ENCODE measurements at places on chromosomes 16 and 17.
A peak's percentile ranks its signal among the peaks of the same experiment; 100 is the strongest.

GRCh38 chr17:2593821-2594721 is 617 bp downstream of the PAFAH1B1 start:
- DNase-seq, result peak; percentile 17

DNA sequence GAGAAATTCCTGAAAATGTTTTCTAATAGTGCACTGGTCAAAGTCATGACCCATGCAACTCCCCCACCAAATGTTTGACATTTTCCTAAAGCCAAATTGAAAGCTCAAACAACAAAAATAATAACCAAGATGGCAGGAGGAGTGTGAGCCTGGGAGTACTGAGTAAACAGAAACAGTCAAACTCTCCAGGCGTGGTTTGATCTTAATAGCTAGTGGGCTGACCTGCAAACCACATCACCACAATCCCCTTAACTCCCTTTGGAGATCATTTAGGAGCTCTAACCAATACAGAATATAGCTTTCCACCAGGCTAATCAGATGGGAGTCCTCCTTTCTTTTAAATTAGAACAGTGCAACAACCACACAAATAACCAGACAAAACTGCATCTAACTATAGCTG is 19.2 kb upstream of the MEIOC start:
- DNase-seq, result no peak

- no peak for DNase-seq
Measured at GRCh38 chr16:77868052-77868451, 79.7 kb downstream of the VAT1L start.

DNA sequence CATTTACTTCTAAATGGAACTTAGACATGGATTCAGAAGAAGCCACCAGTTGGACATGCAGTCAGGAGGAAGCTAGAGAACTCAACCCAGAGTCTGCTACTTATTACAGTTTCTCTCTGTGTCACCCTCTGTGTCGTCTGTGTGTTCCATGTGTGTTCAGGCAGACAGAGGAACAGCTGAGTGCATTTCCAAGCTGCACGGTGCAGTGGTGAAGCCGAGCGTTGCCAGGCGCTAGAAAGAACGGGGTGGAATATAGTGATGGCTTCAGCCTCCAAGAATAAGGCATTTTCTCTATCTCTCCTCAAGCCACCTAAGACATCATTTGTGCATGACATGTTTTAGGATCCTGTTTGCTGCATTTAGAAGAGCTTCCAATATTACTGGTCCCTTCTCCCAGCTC is 101.1 kb upstream of the CCL2 start:
- DNase-seq, result no peak

GRCh38 chr17:82277851-82278250 is 4.4 kb upstream of the CSNK1D start:
- no peak for DNase-seq

DNA sequence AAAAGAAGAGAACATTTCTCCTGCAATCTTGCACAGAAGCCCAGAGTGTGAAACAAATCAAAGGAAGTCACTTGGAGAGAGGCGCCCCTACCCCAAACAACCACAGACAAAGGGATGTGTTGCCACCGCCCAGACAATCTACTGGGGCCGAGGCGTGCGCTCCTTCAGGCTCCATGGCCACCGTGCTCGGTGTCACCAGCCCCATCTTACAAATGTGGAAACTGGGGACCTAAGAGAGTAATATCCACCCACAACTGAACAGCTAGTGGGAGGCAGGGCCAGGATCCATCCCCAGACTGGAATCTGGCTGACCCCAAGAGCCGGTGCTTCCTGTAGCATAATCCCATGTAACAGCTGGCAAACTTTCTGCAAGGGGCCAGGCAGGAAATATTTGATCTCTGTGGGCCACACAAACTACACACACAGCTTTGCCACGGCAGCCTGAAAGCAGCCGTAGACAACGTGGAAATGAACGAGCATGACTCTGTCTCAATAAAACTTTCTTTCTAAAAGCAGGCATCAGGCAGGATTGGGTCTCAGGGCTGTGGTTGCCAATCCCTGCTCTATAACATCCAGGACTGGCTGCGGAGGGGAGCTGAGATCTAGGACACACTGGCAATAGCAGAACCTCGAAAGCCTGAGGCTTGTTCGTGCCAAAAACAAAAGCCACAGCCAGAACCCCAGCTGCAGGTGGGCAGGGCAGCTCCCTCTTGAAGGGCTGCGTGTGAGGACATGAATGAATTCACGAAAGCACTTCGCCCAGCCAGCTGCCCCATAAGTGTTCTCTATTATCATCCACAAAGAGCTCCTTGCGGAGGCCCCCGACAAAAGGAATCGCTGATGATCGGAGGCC is 26.6 kb upstream of the GINS2 start:
- no peak for DNase-seq
